ENCODE measurements at places on chromosomes 6 and 20.
A peak's percentile ranks its signal among the peaks of the same experiment; 100 is the strongest.

GRCh38 chr6:90088009-90088408 lies 193.7 kb downstream of the GJA10 start:
- no peak for DNase-seq

DNA sequence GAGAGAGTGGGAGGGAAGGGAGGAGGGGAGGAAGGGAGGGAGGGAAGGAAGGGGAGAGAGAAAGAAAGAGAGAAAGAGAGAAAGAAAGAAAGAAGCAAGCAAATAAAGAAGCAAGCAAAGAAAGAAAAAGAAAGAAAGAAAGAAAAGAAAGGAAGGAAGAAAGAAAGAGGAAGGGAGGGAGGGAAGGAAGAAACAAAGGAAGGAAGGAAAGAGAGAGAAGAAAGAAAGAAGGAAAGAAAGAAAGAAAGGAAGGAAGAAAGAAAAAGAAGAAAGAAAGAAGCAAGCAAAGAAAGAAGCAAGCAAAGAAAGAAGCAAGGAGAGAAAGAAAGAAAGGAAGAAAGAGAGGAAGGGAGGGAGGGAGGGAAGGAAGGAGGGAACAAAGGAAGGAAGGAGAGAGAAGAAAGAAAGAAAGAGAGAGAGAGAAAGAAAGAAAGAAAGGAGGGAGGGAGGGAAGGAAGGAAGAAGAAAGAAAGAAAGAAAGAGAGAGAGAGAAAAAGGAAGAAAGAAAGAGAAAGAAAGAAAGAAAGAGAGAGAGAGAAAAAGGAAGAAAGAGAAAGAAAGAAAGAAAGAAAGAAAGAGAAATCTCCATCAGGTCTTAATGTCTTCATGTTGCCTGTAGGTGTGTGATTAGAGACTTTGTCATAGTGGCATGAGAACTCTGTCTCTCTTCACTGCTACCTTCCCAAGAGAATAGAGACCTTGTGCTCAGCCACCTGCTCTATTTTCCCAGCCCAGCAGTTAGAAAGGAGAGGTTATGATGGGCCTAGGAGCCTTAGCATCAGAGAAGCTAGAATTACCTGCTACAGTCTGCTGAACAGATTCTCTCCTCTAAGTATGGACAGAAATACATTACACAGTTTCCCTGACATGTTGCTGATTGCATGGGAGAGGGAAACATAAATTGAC lies 5.0 kb downstream of the SEMG1 start:
- DNase-seq, result no peak

DNA sequence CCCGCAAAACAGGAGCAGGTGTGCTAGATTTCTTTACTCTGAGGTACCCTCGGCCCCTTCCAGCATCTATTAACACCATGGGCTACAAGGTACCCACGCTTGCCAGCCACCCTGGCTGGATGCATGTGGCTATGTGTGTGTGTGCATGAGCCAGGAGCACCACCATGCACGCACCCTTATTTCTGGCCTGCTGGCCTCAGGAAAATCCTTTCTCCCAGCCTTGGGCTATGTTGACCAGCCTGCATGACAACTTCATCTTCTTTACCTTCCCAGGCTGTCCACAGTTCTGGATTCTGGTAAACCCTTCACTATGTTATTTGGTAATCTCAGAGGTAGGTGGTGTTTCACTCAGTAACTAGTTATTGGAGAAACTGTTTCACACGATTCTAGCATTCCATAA lies 40.4 kb downstream of the GPR6 start:
- no peak for DNase-seq

DNA sequence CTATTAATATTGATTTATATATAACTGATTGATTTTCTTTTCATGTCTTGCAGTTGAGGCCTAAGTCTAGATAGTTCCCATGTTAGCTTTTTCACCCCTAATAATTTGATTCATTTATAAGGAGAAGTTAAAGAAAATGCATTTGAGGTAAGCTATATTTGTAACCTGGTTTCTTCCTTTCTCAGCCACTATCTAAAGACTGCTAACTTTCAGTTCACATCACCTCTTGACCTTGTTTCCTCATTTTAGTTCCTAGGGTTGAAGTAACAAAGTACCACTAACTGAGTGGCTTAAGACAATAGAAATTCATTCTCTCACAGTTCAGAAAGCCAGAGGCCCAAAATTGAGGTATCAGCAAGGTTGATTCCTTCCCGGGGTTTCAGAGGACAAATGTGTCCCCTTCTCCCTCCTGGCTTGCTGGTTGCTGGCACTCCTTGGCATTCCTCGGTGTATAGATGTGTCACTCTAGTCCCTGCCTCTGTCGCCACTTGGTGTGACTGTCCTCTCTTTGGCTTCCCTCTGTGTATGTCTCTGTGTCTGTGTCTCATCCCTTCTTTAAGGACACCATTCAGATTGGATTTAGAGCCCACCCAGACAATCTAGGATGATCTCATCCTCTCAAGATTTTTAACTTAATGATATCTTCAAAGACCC lies 55.9 kb upstream of the C20orf144 start:
- DNase-seq, result peak; percentile 6

DNA sequence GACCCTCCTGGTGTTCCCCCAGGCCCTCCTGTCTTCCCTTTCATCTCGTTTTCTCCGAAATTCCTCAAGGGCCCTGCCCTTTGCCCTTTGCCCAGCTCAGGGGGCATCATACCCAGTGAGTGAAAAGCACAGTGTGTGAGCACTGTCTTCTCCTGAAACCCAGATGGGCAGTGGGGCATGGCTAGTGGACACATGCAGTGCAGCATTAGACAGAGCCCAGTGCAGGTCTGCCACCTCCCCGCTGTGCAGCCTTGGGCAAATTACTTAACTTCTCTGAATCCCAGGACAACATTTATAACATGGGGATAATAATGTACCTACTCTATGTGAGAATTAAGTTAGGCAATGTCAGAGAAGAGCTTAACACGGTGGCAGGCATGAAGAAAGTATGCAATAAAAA lies 1.3 kb downstream of the PRND start:
- no peak for DNase-seq

DNA sequence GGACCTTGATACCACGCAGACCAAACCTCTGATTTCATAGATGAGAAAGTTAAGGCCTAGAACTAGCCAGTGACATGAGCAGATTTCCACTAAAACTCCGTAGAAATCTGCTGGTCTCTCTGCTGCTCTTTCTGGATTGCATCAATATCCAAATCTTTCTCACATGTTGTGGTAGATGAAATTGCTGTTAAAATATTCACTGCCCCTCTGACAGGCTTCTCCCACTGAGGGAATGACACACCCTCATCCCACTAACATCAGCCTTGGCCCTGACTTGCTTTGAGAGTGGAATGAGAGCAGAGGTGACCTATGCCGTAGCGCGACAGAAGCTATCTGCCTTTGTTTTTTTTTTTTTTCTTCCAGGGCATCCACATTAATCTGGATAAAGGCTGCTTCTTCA lies 20.4 kb upstream of the EXOC2 start:
- no peak for DNase-seq

- no peak for DNase-seq
Observed at GRCh38 chr20:41394931-41395666, 28.5 kb upstream of the EMILIN3 start.

GRCh38 chr20:53839423-53840176 lies 230.8 kb downstream of the BCAS1 start:
- no peak for DNase-seq

DNA sequence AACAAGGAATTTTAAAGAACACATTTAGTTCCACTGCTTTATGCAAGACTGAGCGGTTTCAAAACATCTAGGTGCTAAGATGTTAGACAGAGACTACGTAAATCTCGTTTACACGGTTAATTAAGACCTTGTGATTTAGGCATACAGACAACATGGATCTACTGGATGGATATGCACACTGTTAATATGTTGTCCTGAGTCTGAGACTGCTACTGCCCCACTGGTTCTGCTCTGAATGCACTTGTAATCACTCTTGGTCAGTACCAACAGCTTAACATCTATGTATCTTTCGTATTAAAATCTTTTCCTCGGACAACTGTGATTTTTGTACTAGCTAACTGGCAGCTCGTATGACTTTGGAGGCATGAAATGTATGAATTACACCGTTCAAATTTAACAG lies 3.1 kb downstream of the MAN1A1 start:
- no peak for DNase-seq
